ENCODE measurements at places on chromosomes 7 and 10. TPM values are rescaled to one million over a fixed set of nuclear protein-coding genes. Genes with fewer than 3 reads are reported as not detected.

The TYSND1 gene
- total RNA-seq: 3.5 TPM

The TMEM120A gene
- total RNA-seq: 197 TPM

The H2BK1 gene
- not detected for total RNA-seq

The NUPR2 gene
- total RNA-seq: not detected

The PTN gene
- total RNA-seq: not detected

The OR2A12 gene
- not detected for total RNA-seq

The PLA2G12B gene
- total RNA-seq: 0.22 TPM

The TWIST1 gene
- total RNA-seq: 0.44 TPM

The HTR7 gene
- under 0.01 TPM for total RNA-seq

The CYP3A4 gene
- total RNA-seq: not detected

The SLC25A40 gene
- total RNA-seq: 4.4 TPM

The MRC1 gene
- total RNA-seq: 148 TPM

The SP8 gene
- total RNA-seq: not detected

The ABCA13 gene
- total RNA-seq: not detected

The SPDYE2 gene
- not detected for total RNA-seq

The PRR15 gene
- not detected for total RNA-seq

The TMEM229A gene
- not detected for total RNA-seq

The KAZALD1 gene
- total RNA-seq: 0.44 TPM

The TFPI2 gene
- 139 TPM for total RNA-seq

The PRF1 gene
- total RNA-seq: not detected

The JAKMIP3 gene
- 0.20 TPM for total RNA-seq

The ST8SIA6 gene
- 0.87 TPM for total RNA-seq

The CC2D2B gene
- not detected for total RNA-seq

The SPDYE2B gene
- total RNA-seq: not detected

The SLC39A12 gene
- total RNA-seq: under 0.01 TPM
